ENCODE measurements at places on chromosomes 1 and 21.

DNA sequence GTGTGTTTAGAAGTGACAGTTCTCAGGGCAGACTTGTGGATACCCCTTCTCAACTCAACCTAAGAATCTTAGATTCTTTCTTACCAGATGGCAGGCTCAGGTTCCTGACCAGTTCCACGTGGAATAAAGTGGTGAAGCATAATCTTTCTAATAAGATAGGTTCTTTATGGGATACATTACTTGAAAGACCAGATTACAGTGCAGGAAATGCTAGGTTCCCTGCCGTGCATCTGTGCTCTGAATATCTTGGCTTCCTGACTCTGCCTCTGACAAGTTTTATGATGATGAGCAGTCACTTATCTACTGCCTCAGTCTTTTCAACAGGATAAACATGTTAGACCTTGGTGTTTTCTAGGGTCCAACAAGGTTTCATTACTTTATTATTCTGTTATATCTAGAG lies 207.9 kb upstream of the CACYBP start:
- DNase-seq = no peak

DNA sequence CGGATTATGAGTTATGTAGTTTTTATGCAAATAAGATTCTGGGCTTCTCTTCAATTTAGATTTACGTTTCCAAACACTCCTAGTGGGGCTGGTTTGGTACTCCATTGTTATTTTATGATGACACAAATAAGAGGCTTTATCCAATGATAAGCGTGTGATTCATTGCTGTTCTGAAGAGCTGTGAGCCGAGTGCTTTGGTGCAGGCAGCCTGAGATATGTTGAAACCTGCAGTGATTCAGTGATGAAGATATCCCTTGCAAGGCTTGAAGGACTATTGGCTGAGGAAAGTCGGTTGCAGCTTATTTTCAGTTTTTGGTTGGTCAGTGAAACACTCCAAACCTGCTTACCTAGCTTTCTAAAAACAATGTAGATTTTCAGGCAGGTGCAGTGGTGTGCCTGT lies 112.2 kb downstream of the RYR2 start:
- DNase-seq = no peak

DNA sequence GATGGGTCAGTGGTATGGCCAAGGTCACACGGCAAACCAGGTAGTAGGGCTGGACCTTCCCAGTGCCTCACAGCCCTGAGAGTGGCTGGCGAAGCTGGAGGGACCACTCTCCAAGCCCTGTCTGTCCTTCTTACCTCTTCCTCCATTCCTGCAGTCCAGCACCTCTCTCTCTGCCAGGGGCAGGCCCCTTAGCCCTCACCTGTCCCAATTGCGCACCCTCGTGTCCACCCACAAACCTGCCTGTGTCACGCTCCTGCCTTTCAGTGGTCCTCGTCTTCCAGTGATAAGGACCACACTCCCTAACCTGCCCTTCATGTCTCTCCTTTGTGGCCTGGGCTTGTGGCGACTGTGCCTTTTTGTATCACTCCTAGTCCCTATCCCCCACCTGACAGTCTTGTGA lies 3.4 kb downstream of the PODN start:
- no peak for DNase-seq

DNA sequence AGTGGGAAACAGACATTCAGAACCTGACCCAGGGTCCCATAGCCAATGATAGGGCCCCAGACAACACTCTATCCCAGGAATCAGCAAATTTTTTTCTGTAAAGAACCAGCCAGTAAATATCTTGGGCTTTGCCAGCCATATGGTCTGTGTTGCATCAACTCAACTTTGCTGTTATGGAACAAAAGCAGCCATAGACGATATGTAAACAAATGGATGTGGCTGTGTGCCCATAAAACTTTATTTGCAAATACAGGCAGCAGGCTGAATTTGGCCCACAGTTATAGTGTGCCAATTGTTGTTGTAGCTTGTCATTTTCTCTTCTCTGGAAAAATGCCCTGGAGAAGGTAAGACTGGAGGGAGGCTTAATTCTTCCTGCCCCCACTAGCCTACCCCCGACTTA lies 431.1 kb upstream of the VAMP3 start:
- DNase-seq = no peak

GRCh38 chr1:26281091-26281958 lies 1.4 kb downstream of the SH3BGRL3 start:
- DNase-seq = no peak

DNA sequence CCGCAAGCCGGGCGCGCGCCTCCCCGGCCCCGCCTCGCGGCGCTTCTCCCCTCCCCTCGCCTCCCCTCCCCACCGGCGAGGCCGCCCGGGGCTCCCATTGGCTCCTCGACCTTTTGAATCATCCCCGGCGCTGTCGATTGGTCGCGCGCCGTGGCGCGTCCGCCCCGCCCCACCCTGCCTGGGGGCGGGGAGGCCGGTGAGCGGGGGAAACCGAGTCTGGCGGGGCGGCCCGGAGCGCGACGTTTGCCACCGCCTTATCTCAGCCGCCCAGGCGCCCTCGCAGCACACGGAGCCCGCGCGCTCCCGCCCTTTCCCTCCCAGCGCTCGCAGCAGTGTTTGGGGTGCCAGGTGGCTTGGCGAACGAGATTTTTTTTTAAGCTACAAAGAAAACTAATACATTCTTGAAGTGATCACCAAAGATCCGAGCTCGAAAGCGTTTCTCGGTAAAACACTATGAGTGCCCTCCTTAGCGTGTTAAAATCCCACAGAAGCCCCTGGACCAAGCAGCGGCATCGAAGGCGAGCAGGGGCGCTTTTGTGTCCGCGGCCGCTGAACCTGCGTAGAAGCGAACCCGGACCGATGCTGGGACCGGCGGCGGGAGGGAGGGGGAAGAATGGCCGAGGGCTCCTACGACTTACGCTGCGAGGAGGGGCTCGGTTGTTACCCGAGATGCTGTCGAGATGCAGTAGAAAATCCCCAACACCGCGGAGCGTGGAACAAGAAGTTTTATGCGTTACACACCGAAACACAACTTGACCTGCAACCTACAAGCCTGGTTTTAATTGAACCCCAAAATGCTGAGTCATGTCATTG lies 436 bp upstream of the LBR start:
- DNase-seq = peak; percentile 94

DNA sequence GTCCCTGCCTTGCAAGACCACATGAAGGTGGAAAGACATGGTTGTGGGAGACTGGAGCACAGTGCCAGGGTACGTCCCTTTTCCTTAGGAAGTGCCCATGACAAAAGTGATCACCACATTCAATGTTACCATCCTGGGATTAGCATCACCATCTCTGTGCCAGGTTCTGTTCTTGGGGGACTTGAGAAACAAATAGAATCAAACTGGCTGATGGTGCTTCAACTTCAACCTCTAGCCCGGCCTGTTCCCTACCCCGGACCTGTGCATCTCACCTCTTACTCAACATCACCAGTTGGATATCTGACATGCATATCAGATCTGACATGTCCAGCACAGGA lies 153.3 kb downstream of the GRIK3 start:
- no peak for DNase-seq

- no peak for DNase-seq
Observed at GRCh38 chr21:21762855-21763254, 764.6 kb downstream of the NCAM2 start.

DNA sequence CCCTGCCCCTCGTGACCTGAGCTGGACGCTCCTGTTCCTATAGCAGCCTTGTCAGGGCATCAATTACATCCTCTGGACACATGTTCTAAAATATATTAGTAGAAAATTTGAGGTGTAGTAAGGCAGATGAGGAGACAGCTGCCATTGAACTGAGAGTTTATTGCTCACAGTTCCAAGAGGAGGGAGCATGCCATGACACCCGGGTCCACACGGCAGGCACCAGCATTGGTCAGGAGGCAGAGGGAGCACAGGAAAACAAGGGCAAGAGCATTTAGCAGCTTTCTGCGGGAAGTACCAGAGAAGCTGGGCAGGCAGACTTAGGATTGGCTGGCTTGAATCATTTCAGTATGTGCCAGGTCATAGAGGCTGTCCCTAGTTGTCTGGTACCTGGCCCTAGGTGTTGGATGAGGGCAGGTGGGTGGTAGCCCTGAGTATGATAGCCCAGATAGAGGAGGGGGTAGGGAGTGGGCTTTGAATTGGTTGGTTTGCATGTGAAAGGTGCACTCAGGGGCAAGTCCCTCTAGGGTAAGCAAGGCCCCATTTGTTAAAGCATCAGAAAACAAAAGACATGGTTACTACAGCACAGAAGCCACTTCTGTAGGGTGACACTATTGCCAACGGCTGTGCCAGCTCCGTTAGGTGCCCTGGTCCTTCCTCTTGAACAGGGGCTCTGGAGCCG lies 223.6 kb upstream of the RAB4A start:
- no peak for DNase-seq

DNA sequence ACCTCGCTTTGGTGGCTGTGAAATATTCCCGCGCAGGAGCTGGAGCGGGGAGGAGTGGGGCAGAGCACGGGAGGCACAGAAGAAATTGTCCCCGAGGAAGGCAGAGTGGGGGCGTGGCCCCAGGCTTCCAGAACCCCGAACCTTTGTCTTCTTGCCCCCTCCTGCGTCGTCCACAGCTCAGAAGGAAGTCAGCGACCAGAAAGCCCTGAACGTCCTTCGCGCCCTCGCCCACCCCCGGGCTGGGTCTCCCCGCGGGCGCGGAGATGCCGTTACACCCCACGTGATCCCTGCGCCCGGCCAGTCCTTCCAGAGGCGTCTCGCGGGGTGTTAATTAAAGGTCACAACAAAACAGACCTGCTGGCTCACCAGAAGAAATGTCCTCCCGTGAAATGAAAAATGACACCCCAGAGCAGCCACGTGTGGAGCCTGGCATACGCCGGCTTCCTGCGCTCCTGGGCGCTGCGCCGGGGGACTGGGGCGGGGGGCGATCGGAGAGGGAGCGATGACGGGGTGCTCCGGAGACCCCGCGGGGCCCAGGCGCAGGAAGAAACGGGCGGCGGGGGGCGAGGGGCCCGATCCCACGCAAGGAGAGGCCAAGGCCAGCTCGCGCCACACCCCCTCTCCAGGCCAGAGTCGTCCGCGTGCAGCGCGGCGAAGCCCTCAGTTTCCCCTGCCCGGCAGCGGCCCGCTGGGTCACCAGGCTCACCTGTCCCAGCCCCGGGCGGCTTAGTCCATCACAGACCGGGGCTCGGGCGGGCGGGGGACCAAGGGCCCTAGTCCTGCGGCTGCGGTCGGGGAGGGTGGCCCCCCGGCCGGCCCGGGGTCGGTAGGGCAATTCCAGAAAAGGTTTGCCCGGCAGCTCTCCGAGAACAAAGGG lies 995 bp upstream of the KIF26B start:
- DNase-seq = no peak

DNA sequence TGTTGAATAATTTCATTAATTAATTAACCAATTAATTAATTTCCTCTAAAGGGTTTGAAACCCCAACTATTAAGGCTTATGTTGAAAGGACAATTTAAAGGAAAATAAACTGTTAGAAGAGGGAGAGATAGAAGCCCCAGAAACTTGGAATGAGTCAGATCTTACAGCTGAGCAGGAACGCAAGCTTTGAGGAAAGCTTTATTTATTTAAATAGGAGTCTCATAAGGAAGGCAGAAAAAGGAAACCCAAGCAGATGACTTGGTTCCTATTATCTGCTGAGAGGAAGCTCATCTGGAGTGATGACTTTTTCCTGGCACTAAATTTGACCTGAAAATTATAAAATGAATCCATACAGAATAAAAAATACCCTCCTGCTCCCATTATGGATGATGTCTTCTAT lies 105.1 kb downstream of the ROR1 start:
- DNase-seq = no peak

DNA sequence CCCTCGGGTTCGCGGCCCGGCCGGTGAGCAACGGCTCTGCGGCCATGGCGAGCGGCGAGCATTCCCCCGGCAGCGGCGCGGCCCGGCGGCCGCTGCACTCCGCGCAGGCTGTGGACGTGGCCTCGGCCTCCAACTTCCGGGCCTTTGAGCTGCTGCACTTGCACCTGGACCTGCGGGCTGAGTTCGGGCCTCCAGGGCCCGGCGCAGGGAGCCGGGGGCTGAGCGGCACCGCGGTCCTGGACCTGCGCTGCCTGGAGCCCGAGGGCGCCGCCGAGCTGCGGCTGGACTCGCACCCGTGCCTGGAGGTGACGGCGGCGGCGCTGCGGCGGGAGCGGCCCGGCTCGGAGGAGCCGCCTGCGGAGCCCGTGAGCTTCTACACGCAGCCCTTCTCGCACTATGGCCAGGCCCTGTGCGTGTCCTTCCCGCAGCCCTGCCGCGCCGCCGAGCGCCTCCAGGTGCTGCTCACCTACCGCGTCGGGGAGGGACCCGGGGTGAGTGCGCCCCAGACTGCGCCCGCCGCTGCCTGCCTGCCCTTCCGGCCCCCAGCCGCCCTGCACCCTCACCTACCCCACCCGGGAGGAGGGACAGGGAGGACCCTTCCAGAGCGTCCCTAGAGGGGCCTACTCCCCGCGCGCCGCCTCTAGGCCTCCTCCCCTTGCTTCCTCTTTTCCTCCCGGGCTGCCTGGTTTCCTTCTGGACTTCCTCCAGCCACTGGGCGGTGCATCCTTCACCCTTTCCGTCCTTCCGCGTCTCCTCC lies at the start of gene RNPEP:
Gene RNPEP (plus strand): TSS at position 26 of the 757 bp plus-strand sequence. CDS start 19 bp downstream, at position 45.
- peak; percentile 50 for DNase-seq

- no peak for DNase-seq
Observed at GRCh38 chr1:33866281-33866680, 2.4 kb downstream of the HMGB4 start.

- peak; percentile 62 for DNase-seq
Observed at GRCh38 chr1:150168960-150169601, 19.4 kb downstream of the PLEKHO1 start.

- no peak for DNase-seq
Observed at GRCh38 chr1:22665752-22666151, 12.7 kb downstream of the C1QB start.

- no peak for DNase-seq
Observed at GRCh38 chr1:204108312-204109141, 35.6 kb downstream of the SOX13 start.

DNA sequence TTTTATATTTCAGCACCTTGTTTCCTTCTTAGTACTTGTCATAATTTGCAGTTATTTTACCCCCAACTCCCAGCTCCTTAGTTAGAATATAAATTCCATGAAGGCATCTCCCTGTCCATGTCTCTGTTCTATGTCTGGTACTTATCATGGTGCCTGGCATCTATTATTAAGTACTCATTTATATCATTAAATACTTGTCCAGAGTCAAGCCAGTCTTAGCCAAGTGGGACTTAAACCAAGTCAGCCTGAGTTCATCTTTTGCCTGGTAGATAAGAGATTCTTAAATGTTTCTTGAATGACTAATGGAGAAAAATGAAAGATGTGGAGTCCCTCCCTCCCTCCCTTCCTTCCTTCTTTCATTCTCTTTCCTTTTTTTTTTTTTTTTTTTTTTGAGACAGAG lies 9.4 kb downstream of the SLC25A44 start:
- DNase-seq = no peak
